Thoracic aorta (tissue), 2 donors: ENCODE measurements at places on chromosomes 3 and 15. TPM values are rescaled to one million over a fixed set of nuclear protein-coding genes. Genes with fewer than 3 reads are reported as not detected.

Gene AP3B2
- not detected for total RNA-seq

Gene DNAJA4
- 27.2 TPM for total RNA-seq

Gene TRIM59
- total RNA-seq = 4.1 TPM

Gene SLC49A4
- 17.4 TPM for total RNA-seq

GRCh38 chr15:93270937-93271467 lies 182.0 kb upstream of the RGMA start:
- no peak for DNase-seq

DNA sequence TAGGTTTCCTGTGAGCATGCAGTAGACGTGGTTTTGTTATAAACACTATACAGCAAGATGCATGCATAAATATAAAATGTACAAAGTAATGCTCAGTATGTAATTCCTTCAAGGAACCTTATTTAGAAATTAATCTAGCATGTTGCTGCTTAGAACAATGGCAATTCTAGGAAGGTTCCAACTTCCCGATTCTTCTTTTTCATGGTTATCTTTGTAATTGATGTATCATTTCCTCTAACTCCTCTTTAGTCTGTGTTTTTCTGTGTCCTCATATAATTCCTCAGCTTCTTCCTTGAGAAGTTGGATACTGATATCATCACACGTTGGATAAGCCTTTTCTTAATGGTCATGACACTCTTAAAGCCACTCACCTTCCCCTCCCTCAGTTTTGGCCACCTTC lies 3.5 kb downstream of the TSEN2 start:
- no peak for DNase-seq

DNA sequence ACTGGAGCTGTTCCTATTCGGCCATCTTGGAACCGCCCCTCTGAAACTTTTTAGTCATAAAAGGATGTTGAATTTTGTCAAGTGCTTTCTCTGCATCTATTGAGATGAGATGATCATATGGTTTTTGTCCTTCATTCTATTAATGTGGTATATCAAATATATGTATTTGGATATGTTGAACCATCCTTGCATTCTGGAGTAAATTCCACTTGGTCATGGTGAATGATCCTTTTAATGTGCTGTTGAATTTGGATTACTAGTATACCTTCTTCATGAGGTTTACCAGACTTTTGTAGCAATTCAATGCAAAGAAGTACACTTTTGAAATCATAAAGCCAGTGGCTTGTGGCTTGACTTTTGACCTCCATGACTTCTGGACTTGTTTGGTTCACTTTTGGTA lies 33.4 kb upstream of the XRN1 start:
- DNase-seq = no peak

GRCh38 chr15:39948817-39949216 lies 14.9 kb downstream of the EIF2AK4 start:
- DNase-seq = no peak

GRCh38 chr3:117434661-117435412 lies 725.3 kb downstream of the TUSC7 start:
- DNase-seq = no peak

DNA sequence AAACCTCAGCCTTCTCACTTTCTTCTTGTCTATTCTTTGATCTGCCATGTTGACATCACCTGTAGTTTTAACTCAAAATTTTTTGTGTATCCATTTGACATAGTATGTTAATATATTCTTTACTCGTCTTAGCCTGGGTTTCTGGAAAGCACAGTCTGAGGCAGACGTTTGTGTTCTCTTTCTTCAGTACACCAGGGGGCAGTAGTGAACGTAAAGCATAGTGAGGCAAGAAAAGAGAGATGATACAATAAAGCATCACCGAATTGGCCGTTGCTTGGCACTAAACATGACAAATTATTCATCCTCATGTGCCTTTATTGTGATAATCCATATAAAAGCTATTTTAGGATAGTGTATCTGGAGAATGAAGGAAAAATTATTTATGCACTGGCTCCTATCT lies 141.0 kb upstream of the MYRIP start:
- no peak for DNase-seq

GRCh38 chr15:93424131-93424530 lies 335.1 kb upstream of the RGMA start:
- DNase-seq = no peak

DNA sequence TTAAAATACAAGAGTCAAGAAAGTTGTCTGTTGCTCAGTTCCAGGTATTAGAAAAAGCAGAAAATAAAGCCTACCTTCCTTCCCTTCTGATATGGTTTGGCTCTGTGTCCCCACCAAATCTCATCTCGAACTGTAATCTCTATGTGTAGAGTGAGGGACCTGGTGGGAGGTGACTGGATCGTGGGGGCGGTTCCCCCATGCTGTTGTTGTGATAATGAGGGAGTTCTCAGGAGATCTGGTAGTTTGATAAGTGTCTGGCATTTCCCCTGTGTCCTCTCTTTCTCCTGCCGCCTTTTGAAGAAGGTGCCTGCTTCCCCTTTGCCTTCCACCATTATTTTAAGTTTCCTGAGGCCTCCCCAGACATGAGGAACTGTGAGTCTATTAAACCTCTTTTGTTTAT lies 288.8 kb upstream of the LMCD1 start:
- no peak for DNase-seq

GRCh38 chr15:89642106-89642505 lies 13.2 kb downstream of the KIF7 start:
- DNase-seq = no peak
